ENCODE measurements at places on chromosomes 3 and 15.

GRCh38 chr15:73125219-73125618 is 73.0 kb downstream of the NEO1 start:
- DNase-seq, result no peak

DNA sequence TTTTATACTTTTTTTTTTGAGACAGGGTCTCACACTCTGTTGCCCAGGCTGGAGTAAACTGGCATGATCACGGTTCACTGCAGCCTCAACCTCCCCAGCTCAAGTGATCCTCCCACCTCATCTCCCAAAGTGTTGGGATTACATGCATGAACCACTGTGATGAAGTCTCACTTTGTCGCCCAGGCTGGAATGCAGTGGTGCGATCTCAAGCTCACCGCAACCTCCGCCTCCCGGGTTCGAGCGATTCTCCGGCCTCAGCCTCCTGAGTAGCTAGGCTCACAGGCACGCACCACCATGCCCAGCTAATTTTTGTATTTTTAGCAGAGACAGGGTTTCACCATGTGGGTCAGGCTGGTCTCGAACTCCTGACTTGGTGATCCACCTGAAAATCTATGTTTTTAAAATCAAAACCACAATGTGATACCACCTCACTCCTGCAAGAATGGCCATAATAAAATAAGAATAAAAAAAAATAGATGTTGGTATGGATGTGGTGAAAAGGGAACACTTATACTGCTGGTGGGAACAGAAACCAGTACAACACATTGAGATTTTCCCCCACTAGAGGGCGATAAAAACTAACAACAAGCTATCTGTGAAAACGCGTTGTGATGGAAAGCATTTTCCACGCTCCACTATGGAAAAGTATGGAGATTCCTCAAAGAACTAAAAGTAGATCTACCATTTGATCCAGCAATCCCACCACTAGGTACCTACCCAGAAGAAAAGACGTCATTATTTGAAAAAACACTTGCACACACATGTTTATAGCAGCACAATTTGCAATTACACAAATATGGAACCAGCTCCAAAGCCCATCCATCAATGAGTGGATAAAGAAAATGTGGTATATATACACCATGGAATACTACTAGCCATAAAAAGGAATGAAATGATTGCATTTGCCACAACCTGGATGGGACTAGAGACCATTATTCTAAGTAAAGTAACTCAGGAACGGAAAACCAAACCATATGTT is 26.8 kb upstream of the OCA2 start:
- DNase-seq, result peak; percentile 73

DNA sequence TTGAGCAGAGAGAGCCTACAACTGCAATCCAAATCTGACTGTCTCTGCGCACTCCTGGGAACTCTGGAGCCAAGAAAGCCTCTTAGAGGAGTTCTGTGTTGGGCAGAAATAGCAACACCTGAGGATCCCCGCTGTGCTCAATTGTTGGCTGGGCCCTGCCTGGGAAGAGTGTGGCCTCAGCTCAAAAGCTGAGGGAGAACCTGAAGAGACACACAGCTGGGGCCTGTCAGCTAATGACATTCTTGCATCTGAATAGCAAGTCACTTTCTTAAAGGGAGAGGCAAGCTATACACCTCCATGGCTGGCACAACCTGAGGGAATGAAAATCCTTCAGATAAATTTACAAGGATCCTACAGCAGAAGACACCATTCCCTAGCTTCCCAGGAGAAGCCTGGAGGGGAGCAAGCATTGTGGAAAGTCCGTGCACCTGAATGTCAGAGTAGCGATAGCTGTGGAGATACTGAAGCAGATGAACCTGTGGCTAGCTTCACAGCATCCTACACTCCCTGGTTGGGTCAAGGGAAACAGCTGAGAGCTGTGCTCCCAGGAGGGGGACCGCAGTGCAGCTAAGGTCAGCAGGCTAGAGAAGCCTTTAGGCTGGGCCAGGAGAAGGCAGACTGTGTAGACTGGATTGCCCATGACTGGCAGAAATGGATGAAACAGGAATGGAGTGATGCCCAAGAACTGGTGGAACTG is 159.9 kb upstream of the PFN2 start:
- no peak for DNase-seq

- DNase-seq, result no peak
These were observed 2.4 kb downstream of the ROBO2 start for GRCh38 chr3:77042343-77042742.

DNA sequence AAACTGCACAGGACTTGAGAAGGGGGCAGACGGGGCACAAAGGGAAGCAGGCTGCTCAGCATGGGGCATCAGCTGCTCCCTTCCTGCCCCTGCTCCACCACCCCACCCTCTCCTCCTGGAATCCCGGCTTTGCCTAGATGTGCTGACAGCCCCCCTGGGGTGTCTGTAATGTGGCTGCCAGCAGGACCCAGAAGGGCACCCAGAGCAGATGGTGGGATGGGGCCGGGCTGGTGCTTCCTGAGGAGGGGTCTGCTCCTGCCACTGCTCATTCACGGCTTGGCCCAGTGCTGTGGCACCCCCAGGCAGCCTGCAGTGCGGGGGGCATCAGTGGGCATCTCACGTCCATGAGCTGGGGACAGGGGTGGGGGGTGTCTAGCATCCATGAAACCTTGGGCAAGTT is 10.2 kb downstream of the H1-8 start:
- no peak for DNase-seq

DNA sequence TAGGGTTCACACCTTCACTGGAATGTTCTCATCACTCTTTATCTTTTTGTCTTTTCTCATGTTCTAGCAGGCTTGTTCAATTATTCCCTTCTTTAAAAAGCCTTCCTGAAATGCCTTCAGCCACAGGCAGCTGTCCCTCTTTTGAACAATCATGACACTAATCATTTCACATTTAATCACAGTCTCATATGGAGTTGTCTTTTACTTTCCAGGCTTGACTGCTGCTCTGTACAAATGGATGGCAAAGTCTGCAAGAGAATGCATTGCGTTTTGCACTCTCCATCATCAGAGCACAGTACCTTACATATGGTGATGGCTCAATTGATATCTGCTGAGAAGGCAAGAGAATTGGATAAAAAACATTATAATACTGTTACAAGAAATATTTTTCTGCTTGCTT is 529.8 kb downstream of the DIPK2A start:
- no peak for DNase-seq

DNA sequence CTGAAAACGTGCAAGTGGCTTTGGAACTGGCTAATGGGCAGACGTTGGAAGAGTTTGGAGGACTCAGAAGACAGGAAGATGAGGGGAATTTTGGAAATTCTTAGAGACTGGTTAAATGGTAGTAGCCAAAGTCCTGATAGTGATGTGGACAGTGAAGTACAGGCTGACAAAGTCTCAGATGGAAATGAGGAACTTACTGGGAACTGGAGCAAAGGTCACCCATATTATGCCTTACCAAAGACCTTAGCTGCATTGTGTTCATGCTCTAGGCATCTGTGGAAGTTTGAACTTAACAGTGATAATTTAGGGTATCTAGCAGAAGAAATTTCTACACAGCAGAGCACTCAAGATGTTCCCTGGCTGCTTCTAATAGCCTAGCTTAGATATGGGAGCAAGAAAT is 28.6 kb upstream of the SERPINI2 start:
- DNase-seq, result no peak

GRCh38 chr15:89576417-89576773 is 1.1 kb downstream of the TICRR start:
- peak; percentile 13 for DNase-seq

- DNase-seq, result no peak
These were observed 47.1 kb upstream of the BNIP2 start for GRCh38 chr15:59736181-59736580.

- no peak for DNase-seq
These were observed 43.6 kb upstream of the CNOT10 start for GRCh38 chr3:32641356-32641755.

DNA sequence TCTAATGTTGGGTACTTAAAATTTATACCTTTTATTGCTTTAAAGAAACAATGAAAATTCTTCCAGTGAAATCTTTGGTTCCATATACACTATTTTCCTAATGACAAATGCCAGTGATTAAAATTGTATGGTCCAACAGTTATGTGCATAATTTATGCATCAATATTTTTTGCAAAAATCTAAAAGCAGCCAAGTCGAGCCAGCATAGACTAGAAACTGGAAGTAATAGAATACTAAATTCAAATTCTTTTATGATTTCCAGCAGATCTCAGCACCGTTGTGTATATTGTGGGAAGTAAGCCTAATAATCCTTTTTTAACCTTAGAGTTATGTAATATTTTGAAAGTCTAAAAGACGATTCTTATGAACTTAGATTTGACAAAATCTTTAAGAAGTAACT is 652.0 kb upstream of the GOLIM4 start:
- DNase-seq, result no peak

- no peak for DNase-seq
These were observed 1.8 kb upstream of the MYL3 start for GRCh38 chr3:46865031-46865507.
